Inflammatory macrophage (primary cell): ENCODE measurements at places on chromosomes 12 and 14.

- peak; percentile 62 for DNase-seq
These were observed 18.4 kb upstream of the SRGAP1 start for GRCh38 chr12:63826006-63826585.

- no peak for DNase-seq
These were observed 8.9 kb downstream of the FAM186A start for GRCh38 chr12:50387487-50387886.

- no peak for DNase-seq
These were observed 154.4 kb upstream of the DIO3 start for GRCh38 chr14:101406921-101407320.

- peak; percentile 66 for DNase-seq
These were observed 178.1 kb upstream of the ARHGAP5 start for GRCh38 chr14:31898838-31899528.

DNA sequence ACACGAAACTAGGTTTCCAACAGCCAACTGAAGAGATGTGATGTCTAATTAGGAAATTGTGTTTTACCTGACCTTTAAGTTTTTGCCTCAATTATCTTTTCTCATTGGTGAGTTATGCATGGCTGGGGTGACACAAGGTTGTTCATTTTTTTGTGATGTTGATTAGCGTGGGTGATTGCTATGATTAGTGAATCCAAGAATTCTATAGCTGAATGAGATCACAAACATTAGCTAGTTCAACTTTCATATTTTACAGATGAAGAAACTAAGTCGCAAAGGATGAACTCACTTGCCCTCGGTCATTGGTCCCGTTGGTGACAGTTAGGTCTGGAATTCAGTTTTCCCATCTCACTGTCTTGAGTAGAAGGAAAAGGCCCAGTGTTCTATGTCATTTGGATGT is 32.6 kb upstream of the LMNTD1 start:
- DNase-seq: no peak

- no peak for DNase-seq
These were observed 1.3 kb upstream of the CD27 start for GRCh38 chr12:6443361-6443983.

DNA sequence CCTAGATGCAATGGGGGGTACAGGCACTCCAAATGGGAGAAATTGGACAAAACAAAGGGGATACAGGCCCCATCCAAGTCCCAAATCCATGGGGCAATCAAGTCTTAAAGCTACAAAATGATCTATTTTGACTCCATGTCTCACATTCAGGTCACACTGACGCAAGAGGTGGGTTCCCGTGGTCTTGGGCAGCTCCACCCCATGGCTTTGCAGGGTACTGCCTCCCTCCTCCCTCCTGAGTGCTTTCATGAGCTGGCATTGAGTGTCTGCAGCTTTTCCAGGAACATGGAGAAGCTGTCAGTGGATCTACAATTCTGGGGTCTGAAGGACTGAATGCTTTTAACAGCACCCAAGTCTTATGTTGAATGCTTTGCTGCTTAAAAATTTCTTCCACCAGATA is 274.5 kb upstream of the LRIG3 start:
- DNase-seq: no peak

GRCh38 chr14:89493877-89494634 is 77.0 kb upstream of the FOXN3 start:
- no peak for DNase-seq

GRCh38 chr12:44286336-44286735 is 450.5 kb downstream of the TMEM117 start:
- DNase-seq: no peak

GRCh38 chr14:101219896-101220703 is 316.6 kb upstream of the RTL1 start:
- DNase-seq: no peak

DNA sequence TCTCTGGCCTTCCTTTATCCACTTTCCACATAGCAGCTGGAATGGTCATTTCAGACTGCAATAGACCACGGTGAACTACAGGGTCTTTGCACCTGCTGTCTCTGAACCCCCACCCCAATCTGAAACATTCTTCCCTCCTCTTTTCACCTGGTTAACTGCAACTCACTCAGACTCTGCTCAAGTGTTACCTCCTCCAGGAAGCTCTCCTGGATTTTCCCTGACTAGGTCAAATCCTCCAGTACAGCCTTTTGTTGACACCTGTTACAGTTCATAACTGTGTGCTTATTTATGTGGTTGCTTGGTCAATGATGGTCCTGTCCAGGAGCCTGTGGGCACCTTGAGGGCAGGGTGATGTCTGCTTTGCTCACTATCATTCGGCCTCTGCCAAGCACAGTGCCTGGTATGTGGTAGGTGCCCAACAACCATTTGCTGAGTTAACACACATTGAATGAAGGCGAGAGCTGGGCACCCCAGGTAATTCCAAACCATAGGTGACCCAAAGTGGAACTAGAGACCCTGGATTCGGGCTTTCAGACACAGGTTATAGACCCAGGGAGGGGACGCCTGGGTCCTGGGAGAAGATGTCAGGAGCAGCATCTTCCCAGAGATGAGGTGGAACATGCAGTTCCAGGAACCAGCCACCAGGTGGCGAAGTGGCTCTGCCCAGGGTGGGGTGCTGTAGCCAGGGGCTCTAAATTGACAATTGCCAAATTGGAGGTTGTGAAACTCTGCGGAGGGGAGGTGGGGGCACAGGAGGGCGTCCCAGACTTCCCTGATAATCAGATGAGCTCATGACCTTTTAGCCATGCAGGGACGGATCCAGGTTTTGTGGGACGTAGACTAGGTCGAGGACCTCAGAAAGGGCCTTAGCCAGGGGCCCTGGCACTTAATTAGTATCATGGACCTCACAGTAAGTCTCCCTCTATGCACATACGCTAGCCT is 28.1 kb downstream of the TRPV4 start:
- DNase-seq: peak; percentile 64

DNA sequence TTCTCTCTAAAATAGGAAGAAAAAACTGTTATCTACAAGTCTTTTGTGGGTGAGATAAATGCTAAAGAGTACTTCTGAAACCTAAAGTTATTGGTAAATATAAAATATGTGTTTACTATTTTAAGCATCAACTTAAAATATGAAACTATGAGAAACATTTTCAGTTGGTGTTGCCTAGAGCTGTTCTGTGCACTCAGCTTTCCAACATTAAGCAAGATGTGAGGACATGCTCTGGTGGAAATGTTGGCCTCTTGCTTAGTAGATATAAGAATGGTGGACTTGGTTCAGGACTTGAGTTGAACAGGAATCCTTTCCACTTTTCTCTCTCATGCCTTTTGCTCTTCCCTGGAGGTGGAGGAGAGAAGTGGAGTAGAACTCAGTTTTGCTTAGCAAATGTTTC is 164.1 kb upstream of the PELI2 start:
- no peak for DNase-seq

- peak; percentile 90 for DNase-seq
These were observed 66.2 kb upstream of the PTGR2 start for GRCh38 chr14:73785336-73785833.

DNA sequence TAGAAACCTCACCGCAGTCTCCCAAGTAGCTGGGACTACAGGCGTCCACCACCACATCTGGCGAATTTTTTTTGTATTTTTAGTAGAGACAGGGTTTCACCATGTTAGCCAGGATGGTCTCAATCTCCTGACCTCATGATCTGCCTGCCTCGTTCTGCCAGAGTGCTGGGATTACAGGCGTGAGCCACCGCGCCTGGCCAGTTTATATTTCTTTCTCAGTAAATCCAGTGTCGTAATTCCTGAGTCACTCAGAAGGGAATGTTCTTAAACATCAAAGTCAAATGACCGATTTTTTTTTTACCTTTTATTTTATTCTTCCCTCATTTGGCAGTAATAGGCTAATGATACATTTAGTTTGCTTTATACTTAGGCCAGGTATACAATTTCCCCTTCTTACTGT is 80.5 kb downstream of the FBXO33 start:
- DNase-seq: no peak

DNA sequence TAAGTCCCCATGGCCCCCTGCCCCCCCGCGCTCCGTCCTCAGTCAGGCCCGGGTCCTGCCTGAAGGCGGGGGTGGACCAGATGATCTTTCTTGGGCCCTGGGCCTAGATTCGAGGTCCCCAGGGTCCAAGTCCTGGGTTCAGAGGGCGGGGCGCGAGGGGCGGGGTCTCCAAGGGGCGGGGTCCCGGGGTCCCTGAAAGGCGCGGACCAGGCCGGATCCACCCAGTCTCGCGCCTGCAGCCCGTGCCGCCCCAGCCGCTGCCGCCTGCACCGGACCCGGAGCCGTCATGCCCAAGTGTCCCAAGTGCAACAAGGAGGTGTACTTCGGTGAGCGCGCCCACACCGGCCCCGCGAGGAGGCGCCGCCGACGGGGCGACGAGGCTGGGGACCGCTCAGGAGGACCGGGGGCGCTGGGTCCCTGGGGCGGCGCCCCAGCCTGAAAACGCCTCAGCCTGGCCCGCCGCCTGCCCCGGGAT is 325 bp downstream of the CRIP1 start:
- no peak for DNase-seq

DNA sequence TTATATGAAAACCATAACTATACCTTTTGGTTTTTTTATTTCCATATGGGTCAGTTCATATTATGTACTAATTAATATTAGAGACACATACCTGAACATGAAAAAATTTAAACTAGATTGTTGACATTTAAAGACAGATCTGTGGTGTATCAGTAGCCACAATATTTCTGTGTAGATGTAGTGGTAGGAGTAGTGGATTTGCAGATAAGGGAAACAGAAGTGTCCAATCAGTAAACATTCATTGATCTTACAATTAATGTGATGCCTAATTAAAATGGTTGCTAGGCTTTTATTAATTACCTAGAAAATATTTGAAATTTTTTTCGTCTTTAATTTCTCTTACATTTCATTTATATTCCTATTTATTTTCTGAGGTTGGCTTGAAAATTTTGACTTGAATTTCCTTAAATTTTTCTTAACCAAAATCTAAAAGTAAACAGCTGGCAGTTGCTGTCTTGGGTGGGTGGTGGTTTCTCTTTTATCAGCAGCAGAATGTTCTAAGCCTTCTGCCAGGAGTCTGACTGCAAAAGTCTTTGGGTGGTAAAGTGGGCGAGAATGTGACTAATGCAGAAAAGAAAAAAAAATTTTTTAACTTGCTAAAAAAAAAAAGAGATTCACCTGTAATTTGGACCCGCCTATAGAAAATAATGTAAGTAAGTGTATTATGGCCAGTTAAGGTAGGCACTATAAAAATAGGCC is 2.4 kb downstream of the FGFR1OP2 start:
- DNase-seq: peak; percentile 60

DNA sequence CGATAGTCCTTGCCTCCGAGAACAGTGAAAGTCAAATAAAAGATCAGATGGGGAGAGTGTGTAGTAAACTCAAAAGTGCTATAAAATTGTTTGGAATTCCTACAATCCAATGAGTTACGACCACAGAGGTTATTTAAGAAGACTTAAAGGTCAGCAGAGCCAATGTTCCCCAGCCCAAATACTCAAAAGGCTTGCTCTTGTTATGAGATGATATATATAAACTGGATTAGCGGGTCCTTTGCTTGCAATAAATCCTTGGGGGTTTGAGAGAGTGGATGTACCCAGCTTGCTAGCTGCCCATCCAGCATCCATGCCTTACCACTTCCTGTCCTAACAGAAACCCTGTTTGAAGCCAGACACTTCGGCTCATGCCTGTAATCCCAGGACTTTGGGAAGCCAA is 29.0 kb upstream of the MED13L start:
- no peak for DNase-seq

- DNase-seq: no peak
These were observed 182.7 kb downstream of the KICS2 start for GRCh38 chr12:64039281-64039871.

DNA sequence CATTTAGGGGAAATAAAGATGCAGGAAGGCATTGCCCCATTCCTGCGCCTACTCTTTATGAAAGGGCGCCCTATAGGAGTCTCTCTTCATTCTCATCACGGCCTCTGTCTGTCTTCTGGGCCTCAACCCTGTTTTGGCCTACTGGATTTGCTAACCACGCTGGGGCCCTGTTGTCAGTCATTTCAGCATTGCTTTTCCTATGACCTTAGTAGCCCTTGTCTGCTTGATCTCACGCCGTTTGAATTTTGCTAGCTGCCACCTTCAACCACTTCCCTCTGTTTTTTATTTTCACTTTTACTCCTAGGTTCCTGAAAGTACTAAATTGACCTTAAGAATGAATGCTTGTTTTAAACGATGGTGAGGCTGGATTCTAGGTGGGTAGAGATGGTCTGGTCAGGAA is 139.0 kb downstream of the SYNE2 start:
- DNase-seq: no peak

DNA sequence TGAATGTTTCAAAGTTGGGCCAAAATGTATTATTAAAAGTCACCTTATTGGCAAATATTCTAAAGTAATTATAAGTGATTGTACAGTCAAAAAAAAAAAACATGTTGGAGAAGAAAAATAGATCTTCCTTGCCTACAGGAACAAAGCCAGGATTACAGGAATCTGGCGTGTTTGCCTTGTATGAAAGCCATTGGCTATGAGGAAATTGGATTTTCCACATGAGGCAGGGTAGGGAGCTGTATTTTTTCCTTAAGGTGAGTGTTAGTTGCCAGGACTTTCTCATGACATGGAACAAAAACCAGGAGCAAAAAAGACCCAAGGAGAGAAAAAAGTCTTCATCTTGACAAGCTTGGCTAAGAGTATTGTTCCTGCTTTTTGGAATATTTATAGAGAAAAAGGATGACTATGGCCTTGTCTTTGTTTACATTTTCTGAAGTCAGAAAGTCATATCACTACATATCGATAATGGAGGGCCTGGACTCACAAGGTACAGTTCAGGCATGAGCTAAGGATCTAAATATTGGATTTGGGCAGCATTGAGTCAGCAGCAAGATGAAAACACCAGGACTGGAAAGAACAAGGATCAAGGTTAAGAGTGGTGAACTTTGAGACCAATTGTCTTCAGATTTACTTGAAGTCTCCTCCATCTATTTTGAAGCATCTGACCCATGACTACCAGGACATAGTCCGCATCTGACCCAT is 68.4 kb upstream of the FLRT2 start:
- no peak for DNase-seq

DNA sequence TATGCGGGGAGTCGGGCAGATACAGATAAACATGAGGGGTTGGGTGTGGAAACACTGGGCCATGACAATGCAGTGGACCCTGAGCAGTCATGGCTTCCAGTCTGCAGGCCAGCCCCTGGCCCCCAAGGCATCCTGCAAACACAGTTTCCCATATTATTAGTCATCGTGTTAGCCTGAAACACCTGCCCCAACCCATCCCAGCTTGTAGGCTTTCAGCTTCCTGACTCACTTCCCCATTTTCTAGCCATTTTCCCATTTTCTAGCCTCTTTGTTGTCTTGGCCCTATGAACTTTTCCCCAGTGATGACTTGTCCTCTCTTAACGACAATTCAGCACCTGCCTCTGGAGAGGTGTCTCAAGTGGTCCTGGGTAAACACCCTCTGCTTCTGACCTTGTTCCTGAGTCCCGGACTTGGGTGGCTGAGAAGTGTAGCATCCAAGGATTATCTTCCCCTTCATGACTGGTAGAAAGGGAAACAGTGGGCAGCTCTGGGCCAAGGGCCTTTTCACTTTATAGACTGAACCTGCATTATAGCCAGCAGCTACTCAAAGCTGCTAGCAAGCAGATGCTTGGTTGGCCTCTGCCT is 4.3 kb upstream of the PGF start:
- DNase-seq: peak; percentile 28
